ENCODE measurements at places on chromosomes 1 and 21. TPM values are rescaled to one million over a fixed set of nuclear protein-coding genes. Genes with fewer than 3 reads are reported as not detected.

KCNN3 gene
- 0.07 TPM for total RNA-seq

SEMA4A gene
- total RNA-seq, result 1.6 TPM

BMP8B gene
- not detected for total RNA-seq

OPN3 gene
- total RNA-seq, result 11.9 TPM

Data from smooth muscle cell of the pulmonary artery (primary cell).